ENCODE measurements at places on chromosomes 2 and 18.

DNA sequence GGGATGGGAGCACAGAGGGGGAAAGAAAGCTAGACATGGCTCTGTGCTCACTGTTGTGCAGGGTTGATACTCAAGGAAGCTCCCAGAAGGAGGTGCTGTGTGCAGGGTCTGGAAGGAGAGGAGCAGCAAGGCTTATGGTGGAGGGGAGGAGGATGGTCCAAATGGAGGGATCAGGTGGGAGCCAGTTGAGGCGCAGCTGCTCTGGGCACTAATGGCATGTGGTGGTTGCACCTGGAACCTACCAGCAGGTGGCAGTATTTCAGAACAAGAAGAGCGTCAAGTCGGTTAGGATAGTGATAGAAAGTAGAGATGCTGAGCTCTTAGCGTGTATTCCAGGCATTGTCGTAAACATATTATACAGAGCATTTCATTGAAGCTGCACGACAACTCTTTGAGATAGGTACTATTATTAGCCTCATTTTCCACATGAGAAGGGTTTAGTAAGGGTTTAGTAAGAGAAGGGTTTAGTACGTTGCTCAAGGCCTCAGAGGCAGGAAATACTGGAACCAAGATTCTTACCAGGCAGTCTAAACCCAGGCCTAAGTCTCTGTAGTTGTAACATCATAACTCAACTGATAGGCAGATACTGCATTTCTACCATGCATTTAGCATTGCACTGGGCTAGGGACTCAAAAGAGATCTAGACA is 223.7 kb downstream of the CYP26B1 start:
- peak; percentile 42 for DNase-seq

- DNase-seq: no peak
Observed at GRCh38 chr2:124112966-124113365, 87.9 kb downstream of the CNTNAP5 start.

DNA sequence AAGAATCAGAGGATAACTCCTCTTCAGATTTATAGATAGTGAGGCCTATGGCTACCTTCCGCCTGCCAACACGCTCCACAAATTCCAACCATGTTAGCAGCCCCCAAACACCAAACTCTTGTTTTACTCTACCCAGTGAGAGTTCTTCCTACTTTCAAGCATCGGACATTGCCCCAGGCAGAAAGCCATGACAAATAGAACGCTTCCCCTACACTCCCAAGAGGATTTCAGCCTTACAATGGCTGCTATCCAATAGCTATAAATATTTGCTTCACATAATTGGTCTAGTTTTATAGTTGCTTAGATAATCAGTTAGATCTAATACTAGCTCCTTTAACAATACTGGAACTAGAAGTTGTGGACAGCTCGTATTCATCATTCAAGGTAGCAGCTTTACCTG is 503.4 kb upstream of the VRK2 start:
- DNase-seq: no peak

- no peak for DNase-seq
Observed at GRCh38 chr2:121888189-121888557, 132.7 kb downstream of the TSN start.

- no peak for DNase-seq
Observed at GRCh38 chr2:101349893-101350662, 37.2 kb downstream of the CREG2 start.

DNA sequence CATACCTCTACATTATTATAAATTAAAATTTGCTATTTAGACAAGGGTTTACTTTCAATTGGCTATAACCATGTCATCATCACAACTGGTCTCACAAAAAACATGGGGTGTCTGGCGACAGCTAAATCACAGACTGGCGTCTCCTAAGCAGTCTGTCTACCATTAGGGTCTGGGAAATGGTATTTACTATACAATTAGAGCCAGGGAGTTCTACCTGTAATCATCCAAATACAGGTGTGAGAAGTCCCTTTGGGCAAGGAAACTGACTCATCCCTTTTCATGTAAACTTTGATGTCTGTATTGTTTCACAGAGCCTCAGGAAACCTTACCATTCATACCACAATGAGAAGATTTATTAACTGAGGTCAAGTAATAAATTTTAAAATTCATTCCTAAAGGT is 126.7 kb downstream of the OLA1 start:
- no peak for DNase-seq
